DND-41 (cell line): ENCODE measurements at places on chromosomes 12 and 14.

DNA sequence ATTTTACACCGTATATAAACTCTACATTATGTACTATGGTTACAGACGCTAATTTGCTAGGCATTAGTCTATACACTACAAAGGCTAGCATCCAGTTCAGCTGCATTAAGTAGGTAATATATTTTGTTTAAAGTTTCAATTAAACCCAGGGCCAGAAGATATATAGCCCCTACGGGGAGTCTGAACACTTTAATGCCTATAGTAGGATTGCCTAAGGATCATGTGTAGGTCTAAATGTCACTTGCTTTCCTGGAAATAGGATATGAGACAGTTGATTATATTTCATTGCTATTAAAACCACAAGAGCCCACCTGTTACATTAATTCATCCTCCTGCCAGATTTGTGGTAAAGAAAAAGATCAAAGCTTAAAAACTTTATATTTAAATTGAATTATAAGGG lies 286.9 kb downstream of the TMTC2 start:
- DNase-seq: no peak

DNA sequence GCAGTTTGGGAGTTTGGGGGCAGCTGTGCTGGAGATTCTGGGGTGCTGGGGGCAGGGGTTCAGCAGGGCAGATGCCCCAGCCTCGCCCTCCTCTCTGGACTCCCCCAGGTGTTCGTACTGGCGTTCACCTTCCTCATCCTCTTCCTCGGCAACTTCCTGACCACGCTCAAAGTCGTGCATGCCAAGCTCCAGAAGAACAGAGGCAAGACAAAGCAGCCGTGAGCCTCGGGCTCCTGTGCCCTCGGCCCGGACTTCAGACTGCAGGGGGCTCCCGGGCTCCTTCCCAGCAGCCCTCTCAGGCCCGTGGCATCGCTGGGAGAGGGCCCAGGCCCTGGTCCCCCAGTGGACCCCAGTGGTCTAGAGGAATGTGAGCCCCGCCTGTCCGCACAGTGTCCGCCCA lies 18.0 kb downstream of the RHOF start:
- DNase-seq: no peak

DNA sequence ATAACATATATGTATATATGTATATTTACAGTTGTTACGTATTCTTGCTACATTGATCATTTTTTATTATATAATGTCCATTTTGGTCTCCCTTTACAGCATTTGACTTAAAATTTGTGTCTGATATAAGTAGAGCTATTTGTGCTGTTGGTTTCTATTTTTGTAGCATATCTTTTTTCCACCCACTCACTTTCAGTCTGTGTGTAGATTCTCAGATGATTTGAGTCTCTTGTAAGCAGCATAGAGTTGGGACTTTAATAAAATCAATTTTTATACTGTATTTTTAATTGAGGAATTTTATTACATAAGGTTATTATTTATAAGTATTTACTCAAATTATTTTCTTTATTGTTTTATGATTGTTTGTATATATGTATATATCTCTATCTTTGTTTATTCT lies 1293.7 kb downstream of the TMEM121 start:
- DNase-seq: no peak

DNA sequence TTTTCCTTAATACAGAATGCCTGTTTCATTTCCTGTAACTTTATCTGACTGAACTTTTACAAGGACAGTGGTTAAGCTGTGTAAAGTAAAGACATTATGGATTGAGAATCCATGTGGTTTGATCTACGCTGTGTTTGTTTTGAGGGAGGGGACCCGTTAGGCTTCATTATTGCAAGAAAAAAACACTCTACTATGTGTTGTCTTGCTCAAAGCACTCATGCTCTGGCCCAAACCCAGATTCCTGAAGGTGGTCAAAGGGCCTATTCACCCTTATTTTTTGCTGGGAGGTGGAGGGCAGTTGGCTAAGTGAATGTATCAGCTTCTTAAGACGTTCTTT lies 11.9 kb downstream of the RNF10 start:
- DNase-seq: no peak

GRCh38 chr12:31331242-31331641 lies 5.3 kb upstream of the SINHCAF start:
- no peak for DNase-seq
